ENCODE measurements at places on chromosomes 16 and 17. TPM values are rescaled to one million over a fixed set of nuclear protein-coding genes. Genes with fewer than 3 reads are reported as not detected.

- no peaks in the 10 kb centered on the region for H3K36me3 ChIP-seq
- peak; percentile 69 for DNase-seq
- no peaks in the 10 kb centered on the region for H3K4me1 ChIP-seq
- no peaks in the 10 kb centered on the region for H3K27me3 ChIP-seq
- peak overlapping the region; percentile 37 for H3K4me3 ChIP-seq
These were observed 740 bp upstream of the ATP6V0D1 start for GRCh38 chr16:67481561-67482232.

DNA sequence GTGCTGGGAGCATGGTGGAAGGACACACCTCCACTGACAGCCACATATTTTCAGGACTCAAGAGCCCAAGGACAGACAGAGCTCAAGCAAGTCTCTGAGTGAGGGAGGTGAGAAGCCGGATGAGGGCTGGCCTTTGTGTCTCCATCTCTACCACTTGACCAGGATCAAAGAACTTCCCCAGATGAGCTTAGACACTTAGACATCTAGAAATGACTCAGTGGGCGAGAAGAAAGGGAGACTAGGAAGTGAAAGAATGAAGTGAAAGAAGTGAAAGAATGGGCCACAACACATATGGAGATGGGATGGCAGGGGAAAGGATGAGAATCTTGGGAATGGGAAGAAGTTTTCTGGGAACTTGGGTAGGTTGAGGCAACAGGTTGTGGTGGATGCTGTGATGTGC lies 274.9 kb upstream of the CCL2 start:
- H3K27me3 ChIP-seq, result no peaks in the 10 kb centered on the region
- H3K27ac ChIP-seq, result no peak overlapping the region
- no peak overlapping the region for H3K4me3 ChIP-seq
- no peaks in the 10 kb centered on the region for H3K4me1 ChIP-seq
- DNase-seq, result no peak

DNA sequence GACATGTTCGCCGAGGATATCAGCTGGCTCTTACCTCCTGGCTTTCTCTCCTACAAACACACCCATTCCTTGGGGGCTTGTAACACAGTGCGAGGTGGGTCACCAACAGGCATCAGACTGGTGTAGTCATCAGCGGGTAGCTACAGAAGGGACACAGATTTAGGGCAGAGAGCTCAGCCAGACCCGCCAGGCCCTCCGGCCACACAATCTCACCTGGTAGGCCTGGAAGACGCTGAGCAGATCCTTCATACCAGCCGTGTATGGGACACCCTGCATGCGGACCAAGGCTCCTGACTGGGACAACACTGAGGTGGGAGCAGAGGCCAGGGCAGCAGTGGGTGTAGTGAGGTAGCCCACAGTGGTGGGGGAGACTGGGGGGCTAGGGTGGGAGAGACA lies 5.8 kb downstream of the ESRP2 start:
- DNase-seq, result no peak
- no peak overlapping the region for H3K27ac ChIP-seq
- H3K36me3 ChIP-seq, result no peaks in the 10 kb centered on the region
- no peak overlapping the region for H3K4me3 ChIP-seq
- H3K27me3 ChIP-seq, result no peaks in the 10 kb centered on the region
- H3K4me1 ChIP-seq, result no peaks in the 10 kb centered on the region

DNA sequence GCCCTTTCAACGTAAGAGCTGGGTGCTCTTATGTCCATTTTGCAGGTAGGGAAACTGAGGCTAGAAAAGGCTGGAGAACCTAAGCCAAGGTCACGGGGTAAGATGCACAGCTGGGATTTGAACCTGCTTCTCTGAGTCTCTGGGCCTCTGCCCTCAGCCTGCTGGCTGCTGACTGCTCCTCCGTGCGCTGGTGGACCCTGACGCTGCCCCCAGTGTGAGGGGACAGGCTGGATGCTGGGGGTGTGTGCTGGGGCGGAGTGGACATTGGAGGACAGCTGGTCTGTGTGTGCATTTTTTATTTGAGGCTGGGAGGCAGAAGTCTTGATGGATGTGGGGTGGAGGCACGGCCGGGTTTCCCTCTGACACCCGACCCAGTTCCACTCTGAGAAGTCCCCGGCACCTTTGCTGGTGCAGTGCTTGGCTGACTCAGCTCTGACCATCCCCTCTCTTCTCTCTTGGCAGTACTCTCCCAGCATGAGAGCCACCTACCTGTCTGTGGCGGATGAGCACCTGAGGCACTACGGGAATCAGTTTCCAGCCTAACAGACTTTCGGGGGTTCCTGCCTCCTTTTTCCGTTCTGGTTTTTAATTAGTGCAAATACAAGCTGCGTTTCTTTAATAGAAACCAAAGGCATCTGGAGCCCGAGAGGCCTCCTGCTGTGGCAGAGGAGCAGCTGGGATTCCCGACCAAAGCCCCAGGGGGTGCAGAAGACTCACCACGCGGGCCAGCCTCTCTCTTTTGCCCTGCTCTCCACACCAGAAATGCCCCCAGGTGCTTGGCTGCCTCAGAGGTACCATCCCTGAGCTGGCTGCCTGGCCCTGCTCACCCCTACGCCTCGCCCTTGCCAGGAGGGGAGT lies 14.1 kb upstream of the DNAI2 start:
- no peak overlapping the region for H3K4me3 ChIP-seq
- no peaks in the 10 kb centered on the region for H3K27me3 ChIP-seq
- no peak for DNase-seq
- H3K36me3 ChIP-seq, result no peaks in the 10 kb centered on the region
- no peaks in the 10 kb centered on the region for H3K4me1 ChIP-seq

GRCh38 chr17:75773808-75774470 lies 8.9 kb upstream of the GALK1 start:
- H3K4me1 ChIP-seq, result no peaks in the 10 kb centered on the region

DNA sequence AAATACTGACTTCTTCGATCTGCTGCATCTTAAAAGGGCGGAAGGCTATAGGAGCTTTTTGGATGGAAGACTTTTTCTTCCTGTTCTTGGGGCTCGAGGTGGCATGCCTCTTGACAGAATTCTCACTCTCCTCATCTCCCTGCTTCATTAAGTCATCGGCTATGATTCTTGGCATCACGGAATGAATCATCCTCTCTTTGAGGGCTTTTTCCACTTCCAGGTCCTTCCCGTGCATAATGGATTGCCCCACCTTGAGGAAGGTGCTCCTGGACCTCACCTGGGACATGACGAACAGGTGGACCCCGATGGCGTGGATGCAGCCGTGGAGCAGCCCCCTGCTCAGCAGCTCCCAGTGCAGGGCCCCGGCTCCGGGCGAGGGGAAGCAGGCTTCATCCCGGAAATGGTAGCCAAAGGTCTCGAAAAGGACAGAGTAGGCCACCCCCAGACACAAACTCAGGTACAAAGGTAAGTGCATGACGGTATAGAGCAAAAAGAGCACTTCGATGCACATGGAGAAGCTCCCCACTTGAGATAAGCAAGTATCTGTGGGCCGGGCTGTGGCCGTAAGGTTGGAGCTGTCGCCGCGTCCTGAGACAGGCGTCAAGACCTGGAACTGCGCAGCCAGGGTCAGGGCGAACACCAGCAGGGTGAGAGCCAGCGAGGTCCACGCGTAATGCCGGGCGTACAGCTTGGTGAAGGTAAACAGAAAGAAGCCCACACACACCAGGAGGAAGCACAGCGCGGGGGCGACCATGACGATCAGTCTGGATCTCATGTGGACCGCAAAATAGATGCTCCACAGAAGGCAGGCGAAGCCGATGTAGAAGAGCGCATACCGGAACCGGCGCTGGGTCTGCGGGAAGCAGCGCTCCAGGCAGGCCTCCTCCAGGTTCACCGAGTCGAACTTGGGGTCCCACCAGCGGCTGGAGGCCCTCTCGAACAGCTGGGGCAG lies 1.7 kb downstream of the ADCY9 start:
- H3K4me3 ChIP-seq, result peak overlapping the region; percentile 88
- no peaks in the 10 kb centered on the region for H3K27me3 ChIP-seq
- H3K36me3 ChIP-seq, result no peaks in the 10 kb centered on the region
- no peaks in the 10 kb centered on the region for H3K4me1 ChIP-seq
- no peak overlapping the region for H3K27ac ChIP-seq

DNA sequence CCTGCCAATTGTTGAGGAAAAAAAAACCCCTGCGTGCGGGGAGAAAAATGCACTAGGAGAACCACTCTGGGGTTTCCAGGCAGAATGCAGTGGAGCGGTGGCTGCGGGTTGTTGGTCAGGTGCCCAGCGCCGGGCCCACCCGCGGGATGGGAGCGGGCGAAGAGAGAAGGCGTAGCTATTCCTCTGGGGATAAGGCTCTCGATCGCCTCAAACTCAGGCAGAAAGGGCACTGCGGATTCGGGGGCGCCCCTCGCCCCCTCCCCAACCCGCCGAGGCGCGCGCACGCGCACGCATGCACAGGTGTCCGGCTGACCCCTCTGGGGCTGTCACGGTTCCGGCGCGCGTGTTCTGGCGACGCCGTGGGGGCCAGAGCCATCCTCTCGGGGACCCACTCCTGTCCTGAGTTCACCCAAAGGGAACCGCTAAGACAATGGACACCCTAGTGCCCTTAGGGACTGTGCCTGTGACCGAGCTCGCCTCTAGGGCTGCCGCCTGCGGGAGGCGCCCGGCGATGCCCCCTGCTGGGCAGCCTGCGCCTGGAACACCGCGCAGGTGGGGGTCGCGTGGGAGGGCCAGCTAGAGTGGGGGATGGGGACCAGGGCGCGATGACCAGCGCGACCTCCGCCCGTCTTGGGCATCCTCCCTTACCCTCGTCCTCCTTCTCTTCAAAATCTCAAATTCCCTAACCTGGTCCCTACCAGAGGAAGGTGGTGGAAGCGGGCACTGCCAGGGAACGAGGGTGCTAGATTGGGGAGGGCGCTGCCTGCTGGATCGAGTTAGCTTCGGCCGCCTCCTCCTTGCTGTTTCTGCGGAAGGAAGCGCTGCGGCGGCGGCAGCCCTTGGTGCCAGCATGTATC lies 14.4 kb upstream of the CBX8 start:
- DNase-seq, result no peak
- H3K27me3 ChIP-seq, result no peaks in the 10 kb centered on the region
- no peaks in the 10 kb centered on the region for H3K4me1 ChIP-seq
- no peak overlapping the region for H3K27ac ChIP-seq

DNA sequence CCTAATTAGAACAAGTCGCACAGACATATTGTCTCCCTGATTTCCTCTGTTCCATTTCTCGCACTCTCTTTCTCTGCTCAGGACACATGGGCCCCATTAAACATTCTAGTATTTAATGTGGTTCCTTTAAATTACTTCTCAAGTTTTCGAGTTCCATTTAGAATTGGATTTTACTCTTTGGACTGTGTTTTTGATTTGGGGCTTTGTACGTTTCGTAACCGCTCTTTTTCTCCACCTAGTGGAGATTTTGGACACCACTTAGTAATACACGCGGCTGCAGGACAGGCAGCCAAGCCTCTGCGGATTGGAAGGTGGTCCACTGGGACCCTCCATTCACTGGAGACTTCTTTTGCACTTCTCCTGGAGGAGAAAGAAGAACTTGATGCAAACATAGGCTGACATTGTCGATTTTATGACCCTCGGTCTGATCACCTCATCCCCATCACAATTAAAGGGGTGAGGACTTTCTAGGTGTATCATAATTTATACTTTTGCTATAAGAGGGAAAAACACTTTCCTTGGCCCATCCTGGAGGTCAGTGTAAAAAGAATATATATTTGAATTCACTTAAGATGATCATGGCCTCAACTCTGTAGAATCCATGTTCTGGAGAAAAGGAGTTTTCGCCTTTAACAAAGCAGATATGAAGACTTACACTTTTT lies 85.7 kb downstream of the NOG start:
- no peaks in the 10 kb centered on the region for H3K27me3 ChIP-seq
- H3K36me3 ChIP-seq, result no peaks in the 10 kb centered on the region
- no peaks in the 10 kb centered on the region for H3K4me1 ChIP-seq
- no peak for DNase-seq
- H3K4me3 ChIP-seq, result peak overlapping the region; percentile 56

DNA sequence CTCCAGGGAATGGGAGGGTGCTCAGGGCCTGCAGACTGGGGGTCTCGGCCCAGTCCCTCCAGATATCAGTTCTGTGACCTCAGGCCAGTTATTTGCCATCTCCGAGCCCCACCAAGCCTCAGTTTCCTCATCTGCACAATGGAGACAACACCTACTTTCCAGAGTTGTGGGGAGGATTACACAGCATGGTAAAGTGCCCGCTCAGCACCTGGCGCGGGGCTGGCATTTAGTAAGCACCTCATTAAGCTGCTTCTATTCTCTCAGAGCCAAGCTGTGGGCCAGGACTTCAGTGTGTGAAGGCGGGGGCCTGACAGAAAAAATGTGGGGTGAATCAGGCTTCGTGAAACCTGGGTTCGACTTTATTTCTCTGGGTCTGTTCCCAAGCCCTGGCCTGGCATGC lies 5.2 kb downstream of the FAM83G start:
- no peaks in the 10 kb centered on the region for H3K36me3 ChIP-seq
- H3K27me3 ChIP-seq, result no peaks in the 10 kb centered on the region
- H3K4me3 ChIP-seq, result no peak overlapping the region
- no peak overlapping the region for H3K27ac ChIP-seq
- no peak for DNase-seq
- no peaks in the 10 kb centered on the region for H3K4me1 ChIP-seq

The RAB37 gene
- 2.4 TPM for polyA plus RNA-seq

The GINS2 gene
- polyA plus RNA-seq, result 0.75 TPM

Measured in aorta (tissue), 5 donors.